ENCODE measurements at places on chromosomes 1 and 21.

GRCh38 chr1:38488162-38488898, 371.2 kb downstream of the RRAGC start:
- no peak for DNase-seq

- no peak for DNase-seq
These were observed 93.0 kb upstream of the TTC34 start for GRCh38 chr1:2894381-2895041.

GRCh38 chr1:62070384-62071011, 124.2 kb upstream of the L1TD1 start:
- DNase-seq, result no peak

DNA sequence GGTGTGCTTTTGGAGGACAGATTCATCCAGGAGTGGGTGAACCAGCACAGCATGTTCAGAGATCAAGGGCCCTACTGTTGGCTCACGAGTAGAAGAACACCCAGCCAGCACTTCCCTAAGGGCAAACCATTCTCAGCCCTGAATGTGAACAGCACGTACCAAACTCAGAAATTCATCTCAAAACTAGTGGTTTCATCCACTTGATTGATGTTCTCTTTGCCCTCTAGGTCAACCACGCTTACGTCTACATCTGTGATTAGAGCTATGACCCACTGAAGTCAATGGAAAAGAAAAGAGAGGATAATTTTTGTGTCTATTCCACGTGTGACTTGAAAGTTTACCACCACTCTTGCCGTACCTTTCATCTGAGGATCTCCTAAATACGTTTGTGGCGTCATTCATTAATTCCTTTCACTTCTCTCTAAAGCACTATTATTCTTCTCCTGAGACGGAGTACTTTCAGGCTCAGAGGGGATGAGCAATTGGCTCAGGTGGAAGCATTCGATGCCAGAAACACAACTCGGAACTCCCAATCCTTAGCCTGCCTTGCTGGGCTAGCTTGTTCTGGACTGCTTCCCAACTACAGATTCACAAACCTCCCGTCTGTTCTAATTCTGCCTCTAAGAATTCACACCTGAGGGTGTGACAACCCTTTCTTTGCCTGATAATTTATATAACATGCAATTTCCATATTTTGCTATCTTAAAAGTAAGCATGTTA, 57.3 kb upstream of the HIVEP3 start:
- no peak for DNase-seq

GRCh38 chr1:196951711-196952394, 8.3 kb downstream of the CFHR2 start:
- DNase-seq, result no peak

DNA sequence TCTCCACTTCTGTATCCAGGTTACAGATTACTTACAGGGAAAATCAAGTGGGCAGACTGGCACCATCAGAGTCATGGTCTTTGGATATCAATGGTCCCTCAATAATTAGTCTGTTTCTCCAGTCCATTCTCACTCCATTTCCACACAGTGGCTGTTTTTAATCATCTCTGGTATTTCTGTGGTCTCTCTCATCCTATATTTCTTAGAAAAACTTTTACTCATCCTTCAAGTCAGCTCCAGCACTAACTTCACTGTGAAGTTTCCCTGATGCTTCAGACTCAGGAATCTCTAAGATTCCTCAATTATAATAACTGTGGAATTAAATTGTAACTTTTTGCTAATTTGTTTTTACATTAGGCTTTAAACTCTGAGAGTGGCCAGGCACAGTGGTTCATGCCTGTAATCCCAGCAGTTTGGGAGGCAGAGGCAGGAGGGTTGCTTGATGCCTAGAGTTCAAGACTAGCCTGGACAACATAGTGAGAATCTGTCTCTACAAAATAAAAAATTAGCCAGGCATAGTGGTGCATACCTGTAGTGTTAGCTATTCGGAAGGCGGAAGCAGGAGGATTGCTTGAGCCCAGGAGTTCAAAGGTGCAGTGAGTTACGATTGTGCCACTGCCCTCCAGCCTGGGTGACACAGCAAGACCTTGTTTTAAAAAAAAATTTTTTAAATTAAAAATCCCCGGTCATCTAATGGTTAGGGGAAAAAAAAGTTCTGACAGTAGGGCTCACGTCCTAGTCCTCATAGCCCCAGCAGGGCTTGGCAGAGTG, 10.6 kb downstream of the CD160 start:
- DNase-seq, result no peak

GRCh38 chr1:1441002-1441888, 5.8 kb downstream of the VWA1 start:
- DNase-seq, result peak; percentile 16

- DNase-seq, result no peak
These were observed 45.1 kb downstream of the FBXO42 start for GRCh38 chr1:16307222-16307621.

DNA sequence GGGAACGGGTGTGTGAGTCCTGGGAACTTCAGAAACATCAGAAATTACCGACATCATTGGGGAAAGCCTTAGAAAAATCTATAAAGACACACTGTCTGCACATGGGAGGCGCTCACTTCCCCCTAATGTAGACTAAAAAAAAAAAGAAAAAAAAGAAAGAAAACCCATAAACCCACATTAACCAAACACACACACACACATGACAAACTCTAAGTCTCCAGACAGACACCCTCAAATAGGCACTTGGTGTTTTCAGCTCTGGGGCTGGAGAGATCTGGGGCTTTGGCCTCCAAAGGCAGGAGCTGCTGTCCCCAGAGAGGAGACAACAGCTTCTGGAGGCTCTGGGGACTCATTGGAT, 13.2 kb upstream of the SDHB start:
- DNase-seq, result peak; percentile 22

DNA sequence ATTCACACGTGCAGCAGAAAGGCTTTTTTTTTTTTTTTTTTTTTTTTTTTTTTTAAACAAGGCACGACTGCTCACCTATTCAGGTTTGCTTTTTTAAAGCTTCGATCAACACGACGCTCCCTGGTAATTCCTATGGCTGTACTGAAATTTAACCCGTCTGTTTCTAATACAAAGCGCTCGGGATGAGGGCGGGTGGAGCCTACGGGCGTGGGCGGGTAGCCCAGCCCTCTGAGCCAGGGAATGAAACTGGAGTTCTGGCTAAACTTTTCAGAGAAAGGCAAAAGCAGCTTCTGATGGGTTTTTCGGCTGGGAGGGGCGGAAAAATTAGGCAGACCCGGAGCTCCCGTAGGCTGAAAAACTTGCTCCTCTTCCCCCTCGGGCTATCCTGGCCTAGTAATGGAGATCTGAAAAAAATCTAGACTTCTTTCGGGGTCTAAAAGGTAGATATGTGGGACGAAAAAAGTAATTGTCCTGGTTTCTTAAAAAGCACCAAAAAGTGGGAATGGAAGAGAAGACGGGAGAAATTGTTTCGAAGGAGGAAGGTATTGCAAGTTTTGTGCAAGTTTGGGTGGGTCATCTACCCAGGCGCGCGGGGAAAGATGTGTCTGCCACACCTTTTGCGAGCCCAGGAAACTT, 7.4 kb downstream of the NR5A2 start:
- no peak for DNase-seq

GRCh38 chr21:21801921-21802320, 803.7 kb downstream of the NCAM2 start:
- no peak for DNase-seq

DNA sequence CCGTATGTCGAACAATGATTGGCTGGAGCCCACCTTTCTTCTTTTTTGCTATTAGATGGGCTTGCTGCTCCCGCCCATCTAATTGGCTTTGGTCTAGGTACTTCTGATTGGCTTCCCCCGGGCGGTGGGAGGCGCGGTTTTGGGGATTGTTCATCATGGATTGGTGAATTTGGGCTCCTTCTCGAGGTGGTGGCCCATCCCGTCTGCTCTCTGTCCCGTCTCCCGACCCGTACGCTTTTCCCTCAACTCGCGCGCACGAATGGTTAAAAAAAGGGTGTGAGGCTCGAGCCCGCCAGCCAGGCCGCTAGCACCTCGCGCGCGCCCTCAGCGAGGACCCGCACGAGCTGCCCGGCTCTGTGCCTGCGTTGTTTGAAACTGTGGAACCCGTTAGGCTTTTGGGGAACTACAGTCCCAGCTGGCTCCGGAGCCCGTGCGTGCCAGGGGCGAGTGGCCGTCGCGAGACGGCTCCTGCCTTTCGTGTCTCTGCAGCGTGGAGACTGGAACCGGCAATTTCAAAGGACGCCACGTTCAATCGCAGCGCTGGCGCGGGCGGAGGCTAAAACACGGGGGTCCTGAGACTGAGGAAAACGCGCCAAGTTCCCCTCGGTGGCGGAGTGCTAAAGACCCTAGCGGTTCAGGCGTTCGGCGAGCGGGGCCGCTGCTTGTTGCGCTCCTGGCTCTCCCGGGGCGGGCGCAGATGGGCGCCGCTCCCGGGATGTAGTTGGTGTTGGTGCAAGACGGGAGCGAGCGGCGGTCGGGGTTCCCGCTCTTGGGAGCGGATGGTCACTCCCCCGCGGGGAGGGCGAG, at the start of gene USP1:
USP1 (plus strand) TSS at position 584 of the 807 bp plus-strand sequence. CDS start 2,819 bp downstream, outside the sequence.
- peak; percentile 100 for DNase-seq

DNA sequence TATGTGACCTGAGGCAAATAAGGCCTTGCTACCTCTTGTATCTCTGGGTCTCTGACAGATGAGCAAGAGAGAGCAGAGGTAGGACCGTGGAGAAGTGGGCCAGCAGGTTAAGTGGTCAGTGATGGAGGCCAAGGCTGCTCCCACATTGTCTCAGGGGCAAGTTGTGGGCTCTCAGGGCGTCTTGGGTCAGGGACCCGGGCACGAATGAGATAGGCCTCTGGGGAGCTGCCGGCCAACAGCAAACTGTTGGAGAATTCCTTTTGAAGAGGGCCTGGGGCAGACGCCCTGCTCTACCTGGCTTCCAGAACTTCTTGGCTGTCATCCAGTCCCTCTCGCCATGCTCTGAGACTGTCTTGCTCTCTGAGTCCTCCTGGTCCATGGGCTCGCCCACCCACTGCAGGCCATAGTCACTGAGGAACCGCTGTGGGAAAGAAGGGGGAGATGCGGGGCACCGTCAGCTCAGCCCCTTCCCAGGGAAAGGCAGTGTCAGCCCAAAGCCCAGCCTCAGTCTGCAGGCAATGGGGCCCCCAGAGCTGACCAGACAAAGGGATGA, 12.4 kb downstream of the UBXN11 start:
- no peak for DNase-seq

DNA sequence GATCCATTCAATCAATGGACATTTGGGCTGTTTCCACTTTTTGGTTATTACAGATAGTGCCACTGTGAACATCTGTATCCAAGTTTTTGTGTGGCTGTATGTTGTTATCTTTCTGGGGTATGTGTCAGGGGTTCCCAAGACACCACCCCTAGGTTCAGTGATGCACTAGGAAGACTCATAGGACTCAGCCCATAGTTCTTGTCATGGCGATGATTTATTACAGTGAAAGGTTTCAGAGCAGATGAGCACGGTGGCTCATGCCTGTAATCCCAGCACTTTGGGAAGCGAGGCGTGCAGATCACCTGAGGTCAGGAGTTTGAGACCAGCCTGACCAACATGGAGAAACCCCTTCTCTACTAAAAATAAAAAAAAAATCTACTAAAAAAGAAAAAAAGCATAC, 64.1 kb downstream of the MAN1C1 start:
- DNase-seq, result no peak

DNA sequence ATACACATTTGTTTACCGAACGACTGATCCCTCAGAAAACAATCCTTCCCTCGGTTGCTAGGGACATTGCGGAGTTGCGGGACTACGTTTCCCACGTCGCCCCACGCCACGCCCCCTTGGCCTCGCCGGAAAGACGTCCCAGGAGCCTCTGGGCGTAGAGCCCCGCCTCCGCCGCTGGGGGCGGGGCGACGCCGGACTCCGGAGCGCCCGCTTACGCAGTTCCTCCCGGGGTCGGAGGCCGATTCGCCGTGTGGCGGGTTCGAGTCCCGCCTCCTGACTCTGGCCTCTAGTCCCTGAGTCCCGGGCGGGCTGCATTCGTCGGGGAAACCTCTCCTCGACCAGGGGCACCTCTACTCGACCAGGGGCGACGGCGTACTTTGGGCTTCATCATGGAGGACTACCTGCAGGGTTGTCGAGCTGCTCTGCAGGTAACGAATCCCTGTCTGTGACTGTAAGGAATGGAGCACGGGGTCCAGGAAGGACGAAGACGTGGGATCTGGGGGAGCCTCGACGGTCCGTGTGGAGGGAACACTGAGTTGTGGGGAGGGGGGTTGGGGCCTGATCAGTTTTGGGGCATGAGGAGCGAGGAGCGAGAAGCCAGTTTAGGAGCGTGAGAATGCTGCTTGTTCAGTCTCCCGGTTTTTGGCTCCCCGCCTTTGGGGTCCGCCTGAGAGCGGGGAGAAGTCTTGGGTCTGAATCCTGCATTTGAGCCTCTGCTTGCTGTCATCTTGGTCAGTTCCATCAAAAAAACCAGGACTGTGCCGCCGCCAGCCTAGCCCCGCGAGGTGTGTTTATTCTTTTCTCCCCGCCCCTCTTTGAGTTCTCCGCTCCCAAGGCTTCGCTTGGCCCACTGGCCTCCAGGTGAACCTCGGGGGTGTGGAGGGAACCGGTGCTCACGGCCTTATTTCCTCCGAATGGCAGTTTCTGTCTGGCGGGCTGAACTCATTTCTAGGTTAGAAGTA, at the start of gene PRUNE1:
PRUNE1 (plus strand) TSS at position 206 of the 962 bp plus-strand sequence; CDS start at position 390, 184 bp downstream.
- DNase-seq, result peak; percentile 95

DNA sequence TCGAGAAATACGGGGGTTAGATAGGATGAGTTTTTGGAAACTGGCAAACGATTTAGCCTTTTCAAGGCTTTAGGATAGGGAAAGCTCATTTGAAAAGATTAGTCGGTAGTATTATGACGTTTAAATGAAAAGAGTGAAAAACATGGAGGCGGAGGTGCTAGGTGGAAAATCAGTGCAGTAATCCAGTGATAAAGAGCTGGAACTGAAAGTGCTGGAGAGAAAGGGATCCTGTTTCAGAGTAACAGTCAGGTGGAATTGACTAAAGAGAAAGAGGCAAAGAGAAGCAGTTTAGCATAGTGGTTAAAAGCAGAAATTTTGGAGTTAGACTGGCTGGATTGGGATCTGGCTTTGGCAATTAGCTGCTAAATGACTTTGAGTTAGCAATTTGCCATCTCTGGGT, 945 bp downstream of the WDR3 start:
- no peak for DNase-seq

GRCh38 chr1:5881526-5882222, 110.6 kb downstream of the NPHP4 start:
- no peak for DNase-seq

DNA sequence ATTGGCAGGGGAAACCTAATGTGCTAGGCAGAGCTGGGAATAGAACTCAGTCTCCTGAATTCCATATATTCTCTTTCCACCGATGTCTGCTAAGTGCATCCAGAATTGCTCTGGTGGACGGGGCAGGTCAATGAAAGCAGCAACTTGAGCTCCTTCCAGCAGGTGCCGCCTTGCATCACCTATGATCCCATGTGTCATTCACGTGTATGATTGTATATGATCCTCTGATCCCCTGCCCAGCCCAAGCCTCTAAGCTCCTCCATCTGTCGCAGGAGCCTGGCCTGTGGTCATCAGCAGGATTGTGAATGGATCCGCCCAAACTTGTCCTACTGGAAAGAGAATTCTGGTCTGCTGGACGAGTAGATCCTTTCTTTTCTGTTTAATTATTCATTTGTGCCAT, 13.1 kb downstream of the ACTA1 start:
- no peak for DNase-seq

GRCh38 chr1:201362906-201363305, 14.6 kb downstream of the TNNT2 start:
- DNase-seq, result no peak

GRCh38 chr1:160429702-160430535, 29.6 kb downstream of the VANGL2 start:
- no peak for DNase-seq

GRCh38 chr21:31554511-31555022, 104.9 kb upstream of the SOD1 start:
- DNase-seq, result no peak

GRCh38 chr1:17412093-17412870, 27.2 kb downstream of the RCC2 start:
- DNase-seq, result no peak

GRCh38 chr1:15501208-15502032, 22.6 kb downstream of the CASP9 start:
- DNase-seq, result peak; percentile 30
